ENCODE measurements at places on chromosomes 4 and X. TPM values are rescaled to one million over a fixed set of nuclear protein-coding genes. Genes with fewer than 3 reads are reported as not detected.
A peak's percentile ranks its signal among the peaks of the same experiment; 100 is the strongest.

- DNase-seq: no peak
Observed at GRCh38 chr4:158998624-158999023, 104.3 kb upstream of the RAPGEF2 start.

- peak; percentile 76 for DNase-seq
Observed at GRCh38 chrX:131802836-131803626, 220.1 kb upstream of the STK26 start.

DNA sequence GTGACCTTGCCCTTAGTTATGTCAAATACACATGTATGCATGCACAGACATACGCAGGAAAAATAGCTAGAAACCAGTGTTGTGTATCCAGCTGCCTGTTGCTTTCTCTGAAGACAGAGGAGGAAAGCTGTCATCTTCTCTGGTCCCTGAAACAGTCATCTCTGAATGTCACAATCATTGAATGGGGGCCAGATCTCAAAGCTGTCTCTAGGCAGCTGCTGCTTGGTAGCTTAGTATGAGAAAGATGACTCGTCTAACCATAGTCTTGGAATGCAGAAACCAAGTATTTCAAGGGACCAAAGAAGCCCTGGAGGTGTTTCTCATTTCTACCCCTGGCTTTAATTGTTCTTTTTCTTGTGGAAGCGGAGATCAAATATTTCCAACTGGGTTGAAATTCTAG is 4.0 kb downstream of the GRIA3 start:
- DNase-seq: no peak

DNA sequence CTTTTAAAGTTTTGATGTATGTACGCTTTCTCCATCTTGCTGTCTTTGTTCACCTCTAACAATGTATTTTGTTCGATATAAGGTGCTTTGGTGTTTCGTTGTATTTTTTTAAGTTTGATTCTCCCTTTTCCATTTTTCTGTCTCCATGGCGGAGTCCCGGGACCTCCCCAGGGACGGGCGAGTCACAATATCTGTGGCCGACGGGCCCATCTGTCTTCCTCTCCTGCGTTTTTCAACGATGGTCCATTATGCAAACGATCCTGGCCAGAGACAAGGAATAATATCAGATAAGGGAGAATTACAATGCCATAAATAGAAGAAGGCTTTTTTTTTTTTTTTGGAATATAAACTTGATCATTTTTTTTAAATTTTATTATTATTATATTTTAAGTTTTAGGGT is 112.3 kb upstream of the SHOX start:
- DNase-seq: no peak

DNA sequence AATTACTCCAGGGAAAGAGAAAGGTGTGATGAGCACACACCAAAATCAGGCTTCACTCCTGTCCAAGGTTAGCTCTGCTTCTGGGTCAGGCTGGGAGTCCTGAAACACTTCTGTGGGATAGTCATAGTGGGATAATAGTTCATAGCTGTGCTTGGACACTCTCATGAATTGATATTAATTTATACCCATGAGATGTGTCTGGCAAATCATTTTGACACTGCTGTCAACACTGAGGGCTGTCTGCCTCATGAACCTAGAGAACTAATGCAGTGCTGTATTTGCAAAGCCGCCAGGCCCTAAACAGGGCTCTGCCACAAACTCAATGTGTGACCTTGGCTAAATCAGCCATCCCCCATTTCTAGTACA is 24.5 kb upstream of the PGRMC1 start:
- DNase-seq: no peak

- DNase-seq: no peak
Observed at GRCh38 chrX:22147942-22148341, 115.8 kb downstream of the PHEX start.

DNA sequence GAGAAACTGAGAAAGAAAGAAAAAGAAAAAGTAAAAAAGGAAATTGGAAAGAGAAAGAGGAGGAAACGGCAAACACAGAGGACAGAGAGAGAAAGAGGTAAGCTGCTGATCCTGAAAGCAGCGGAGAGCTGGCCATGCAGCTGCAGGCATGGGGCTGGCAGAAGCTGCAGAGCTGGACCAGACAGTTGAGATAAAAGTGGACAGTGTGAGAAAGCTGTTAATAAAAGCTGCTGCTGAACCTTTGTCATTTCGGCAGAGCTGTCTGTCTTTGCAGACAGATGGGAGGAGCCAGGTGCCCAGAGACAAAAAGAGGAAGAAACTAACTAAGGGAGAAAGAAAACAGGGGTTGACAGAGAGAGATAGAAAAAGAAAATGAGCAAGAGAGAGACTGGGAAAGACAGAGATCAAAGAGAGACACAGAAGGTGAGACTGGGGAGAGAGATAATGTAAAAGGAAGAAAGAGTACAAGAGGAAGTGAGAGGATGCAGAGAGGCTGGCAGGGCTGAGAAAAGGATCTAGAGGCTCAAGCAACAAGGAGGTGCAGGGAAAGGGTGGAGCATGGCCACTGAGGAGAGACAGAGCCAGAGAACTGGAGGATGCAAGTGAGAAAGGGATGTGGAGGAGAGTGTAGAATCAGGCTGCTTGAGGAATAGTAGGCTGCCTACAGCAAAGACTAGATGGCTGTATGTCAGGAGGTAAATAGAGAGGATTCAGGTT is 376.8 kb upstream of the FGF16 start:
- DNase-seq: no peak

Gene LIMCH1
- 141 TPM for polyA plus RNA-seq

Gene POU3F4
- polyA plus RNA-seq: not detected

Gene SULT1B1
- 0.61 TPM for polyA plus RNA-seq

Gene TMEM154
- polyA plus RNA-seq: 0.68 TPM

Gene SSX2
- polyA plus RNA-seq: not detected

Data from forelimb muscle (tissue), 1 donor.